ENCODE measurements at places on chromosomes 2 and 18.

DNA sequence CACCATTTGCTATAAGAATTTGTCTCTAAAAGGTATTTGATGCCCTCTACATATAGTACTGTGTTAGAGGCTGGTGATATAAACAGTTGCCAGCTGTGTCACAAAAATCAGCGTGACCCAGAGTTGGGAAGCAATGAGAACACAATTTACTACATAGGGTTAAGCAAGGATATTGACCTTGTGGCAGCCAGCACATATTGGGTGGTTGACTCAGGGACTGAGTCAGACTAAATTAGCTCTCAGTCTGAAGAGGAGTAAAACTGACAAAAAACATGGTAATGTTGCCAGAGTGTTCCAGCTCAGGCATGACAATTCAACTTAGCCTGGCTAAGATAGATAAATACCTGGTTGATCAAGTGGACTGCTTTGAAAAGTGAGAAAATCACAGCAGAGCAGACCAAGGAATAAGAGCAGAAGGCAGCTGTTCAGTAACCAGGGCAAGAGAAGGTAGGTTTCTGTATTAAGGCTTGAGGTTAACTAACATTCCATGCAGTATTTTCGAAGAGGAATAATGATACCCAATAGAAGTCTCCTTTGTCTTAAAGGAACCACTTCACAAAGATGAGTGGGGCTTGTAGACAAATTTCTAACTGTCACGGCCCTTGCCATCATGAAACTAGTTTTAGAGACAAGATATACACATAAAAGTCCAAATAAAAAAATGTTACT is 108.2 kb upstream of the ERBB4 start:
- DNase-seq: no peak

DNA sequence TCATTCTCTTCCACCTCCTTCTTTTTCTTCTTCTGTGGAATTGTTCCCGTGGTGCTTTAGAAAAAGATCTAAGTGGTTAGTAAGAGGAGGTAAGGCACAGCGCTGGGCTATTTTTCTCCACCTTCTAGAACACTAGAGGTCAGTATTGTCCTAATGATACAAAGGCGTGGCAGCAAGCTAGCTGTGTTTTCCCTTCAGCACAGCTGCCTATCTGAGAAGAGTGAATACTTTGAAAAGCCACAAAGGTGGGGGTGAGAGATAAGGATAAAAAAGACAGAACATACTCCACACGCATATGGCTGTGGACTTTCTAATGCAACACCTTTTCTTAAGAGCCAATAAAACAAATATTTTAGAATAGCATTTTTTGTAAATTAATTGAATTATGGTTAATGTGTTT is 2.1 kb downstream of the CNTNAP5 start:
- DNase-seq: no peak

DNA sequence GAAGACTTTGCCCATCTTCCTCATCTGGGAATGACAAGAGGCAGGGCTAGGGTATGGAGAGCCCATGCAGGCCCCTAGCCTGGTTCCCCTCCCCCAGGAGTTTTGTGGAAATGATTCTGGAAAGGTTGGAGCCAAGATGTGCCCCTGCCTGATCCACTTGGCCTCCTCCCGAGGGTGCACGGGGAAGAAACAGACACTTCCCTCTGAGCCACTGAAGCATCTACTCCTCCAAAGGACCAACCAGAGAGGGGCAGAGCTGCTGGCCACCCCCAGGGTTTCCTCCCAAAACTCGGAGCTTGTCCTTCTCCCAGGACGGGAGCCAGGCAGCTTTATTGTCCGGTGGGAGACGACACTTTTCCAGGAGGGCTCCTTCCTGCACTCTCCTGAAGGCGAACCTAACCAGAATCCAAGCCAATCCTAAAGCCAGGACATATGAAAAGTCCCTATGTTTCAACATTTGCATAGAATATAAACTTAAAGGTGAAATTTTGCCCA is 149.2 kb upstream of the COPS8 start:
- no peak for DNase-seq

DNA sequence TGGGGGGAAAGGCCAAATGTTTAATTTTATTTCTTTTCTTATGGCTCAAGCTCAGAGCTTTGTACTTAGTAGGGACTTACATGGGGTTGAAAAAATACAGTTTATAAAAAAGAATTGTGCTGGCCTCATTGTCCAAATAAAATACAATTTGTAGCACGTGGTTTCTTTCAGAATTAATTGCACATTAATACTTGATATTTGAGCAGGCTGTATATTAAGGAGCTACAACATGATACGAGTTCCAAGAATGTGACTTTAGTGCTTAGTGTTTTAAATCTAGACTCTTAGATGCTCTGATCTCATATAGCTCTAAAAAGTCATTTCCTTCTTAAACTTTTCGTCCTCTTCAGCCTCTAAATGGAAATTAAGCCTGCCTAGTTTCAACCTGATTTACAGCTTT is 46.4 kb upstream of the RASGRP3 start:
- DNase-seq: no peak

- DNase-seq: no peak
Measured at GRCh38 chr2:170155022-170155722, 22.8 kb upstream of the MYO3B start.

- no peak for DNase-seq
Measured at GRCh38 chr18:12417687-12418086, 10.0 kb downstream of the PRELID3A start.

- DNase-seq: peak; percentile 88
Measured at GRCh38 chr2:121699421-121700333, 37.0 kb downstream of the NIFK start.

Measured in central memory CD4-positive, alpha-beta T cell (primary cell).